ENCODE measurements at places on chromosomes 13 and 19. TPM values are rescaled to one million over a fixed set of nuclear protein-coding genes. Genes with fewer than 3 reads are reported as not detected.

The KASH5 gene
- polyA plus RNA-seq, result not detected

The BABAM1 gene
- polyA plus RNA-seq, result 83.6 TPM

The PRSS57 gene
- not detected for polyA plus RNA-seq

The PTH2 gene
- not detected for polyA plus RNA-seq

The CUL4A gene
- 40.8 TPM for polyA plus RNA-seq

The TMEM255B gene
- polyA plus RNA-seq, result 0.63 TPM

The TEAD2 gene
- 17.7 TPM for polyA plus RNA-seq

The C1QTNF9 gene
- polyA plus RNA-seq, result 0.13 TPM

GRCh38 chr13:74174810-74175209, 40.6 kb upstream of the KLF12 start:
- DNase-seq, result no peak

DNA sequence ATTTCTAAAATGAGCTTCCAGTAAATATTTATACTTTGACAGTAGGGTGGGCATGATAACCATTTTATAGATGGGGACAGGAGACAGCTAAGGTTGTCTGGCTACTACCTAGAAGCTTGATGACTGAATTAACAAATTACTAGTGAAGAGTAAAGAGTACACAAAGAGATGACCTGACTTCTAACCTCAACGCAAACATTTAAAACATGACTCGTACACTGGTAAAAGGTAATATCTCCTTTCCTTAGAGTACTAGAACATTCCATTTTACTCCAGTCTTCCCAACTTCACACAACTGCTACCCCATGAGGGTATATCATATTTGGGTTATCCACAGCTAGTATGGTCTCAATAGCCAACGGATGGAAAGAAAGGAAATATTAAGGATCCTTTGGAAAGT, 258.9 kb downstream of the FOXO1 start:
- DNase-seq, result no peak

DNA sequence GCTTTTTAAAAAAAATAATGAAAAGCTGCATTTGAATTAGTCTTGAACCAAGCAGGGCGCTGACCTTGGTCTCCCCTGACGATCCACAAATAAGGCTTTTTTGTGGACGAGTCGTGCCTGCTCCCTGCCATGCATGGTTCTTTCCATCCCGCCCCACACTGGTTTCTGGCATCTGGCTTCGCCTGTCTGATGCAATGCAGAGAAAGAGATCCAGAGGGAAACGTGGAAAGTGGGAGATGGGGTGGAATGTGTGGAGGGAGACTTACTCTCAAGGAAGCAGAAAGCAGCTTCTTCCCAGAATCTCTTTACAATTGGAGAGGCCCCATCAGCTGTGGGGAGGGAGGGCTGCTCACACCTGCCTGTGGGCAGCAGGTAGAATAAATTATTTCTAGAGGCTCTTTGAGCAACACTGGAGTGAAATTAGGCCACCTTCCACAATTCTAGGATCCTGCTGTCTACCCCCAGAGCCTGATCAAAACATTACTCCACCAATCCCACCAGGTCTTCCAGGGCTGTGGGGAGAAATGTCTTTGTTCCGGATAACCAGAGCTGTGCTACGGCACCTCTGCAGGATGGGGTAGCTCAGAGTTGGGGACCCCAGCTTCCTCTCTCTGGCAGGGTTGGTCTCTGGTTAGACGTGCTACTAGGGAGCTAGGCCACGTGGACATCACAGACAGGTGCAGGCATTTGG, 183.5 kb downstream of the UQCRFS1 start:
- no peak for DNase-seq

DNA sequence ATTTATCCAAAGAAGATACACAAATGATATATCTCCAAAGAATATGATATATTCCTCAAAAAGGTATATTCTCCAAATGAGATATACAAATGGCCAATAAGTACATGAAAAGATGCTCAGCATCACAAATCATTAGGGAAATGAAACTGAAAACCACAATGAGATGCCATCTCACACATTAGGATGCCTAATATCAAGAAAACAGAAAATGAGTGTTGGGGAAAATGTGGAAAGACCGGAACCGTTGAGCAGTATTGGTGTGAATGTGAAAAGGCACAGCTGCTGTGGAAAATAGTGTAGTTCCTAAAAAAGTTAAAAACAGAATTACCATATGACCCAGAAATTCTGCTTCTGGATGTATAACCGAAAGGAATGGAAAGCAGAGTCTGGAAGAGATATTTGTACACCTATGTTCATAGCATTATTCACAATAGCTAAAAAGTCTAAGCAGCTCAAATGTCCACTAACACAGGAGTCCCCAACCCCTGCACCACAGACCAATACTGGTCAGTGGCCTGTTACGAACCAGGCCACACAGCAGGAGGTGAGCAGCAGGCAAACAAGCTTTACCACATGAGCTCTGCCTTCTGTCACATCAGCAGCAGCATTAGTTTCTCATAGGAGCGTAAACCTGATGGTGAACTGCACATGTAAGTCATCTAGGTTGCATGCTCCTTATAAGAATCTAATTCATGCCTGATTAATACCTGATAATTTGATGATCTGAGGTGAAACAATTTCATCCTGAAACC, 291.9 kb downstream of the PCDH20 start:
- DNase-seq, result no peak

- no peak for DNase-seq
These were observed 3.3 kb upstream of the OPA3 start for GRCh38 chr19:45587873-45588272.

GRCh38 chr19:23286477-23286876, 36.3 kb upstream of the ZNF724 start:
- DNase-seq, result no peak

GRCh38 chr19:3626473-3627350, at the start of gene CACTIN:
Gene CACTIN (minus strand): TSS chr19:3626790. CDS start chr19:3626762, 28 bp downstream.
- DNase-seq, result peak; percentile 100

DNA sequence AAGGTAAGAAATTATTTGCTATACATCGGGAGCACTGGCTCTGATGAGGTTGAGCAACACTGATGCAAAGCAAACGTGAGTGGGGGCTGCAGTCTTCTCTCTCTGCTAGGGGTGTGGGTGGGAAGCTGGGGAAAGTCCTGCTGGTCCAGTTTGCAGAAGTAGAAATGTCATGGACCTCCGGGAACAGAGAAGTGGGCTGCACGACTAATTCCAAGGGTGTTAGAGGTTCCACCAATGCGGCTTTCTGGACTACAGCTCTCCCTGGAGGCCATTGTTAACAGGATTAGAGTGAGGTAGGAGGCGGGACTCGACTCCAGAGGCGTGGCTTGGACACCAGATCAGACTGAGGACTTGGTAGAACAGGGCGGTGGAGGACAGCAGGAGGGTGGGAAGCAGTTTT, 5.7 kb upstream of the FBXO27 start:
- DNase-seq, result no peak

- no peak for DNase-seq
These were observed 542.5 kb downstream of the GPC6 start for GRCh38 chr13:93769101-93769500.

DNA sequence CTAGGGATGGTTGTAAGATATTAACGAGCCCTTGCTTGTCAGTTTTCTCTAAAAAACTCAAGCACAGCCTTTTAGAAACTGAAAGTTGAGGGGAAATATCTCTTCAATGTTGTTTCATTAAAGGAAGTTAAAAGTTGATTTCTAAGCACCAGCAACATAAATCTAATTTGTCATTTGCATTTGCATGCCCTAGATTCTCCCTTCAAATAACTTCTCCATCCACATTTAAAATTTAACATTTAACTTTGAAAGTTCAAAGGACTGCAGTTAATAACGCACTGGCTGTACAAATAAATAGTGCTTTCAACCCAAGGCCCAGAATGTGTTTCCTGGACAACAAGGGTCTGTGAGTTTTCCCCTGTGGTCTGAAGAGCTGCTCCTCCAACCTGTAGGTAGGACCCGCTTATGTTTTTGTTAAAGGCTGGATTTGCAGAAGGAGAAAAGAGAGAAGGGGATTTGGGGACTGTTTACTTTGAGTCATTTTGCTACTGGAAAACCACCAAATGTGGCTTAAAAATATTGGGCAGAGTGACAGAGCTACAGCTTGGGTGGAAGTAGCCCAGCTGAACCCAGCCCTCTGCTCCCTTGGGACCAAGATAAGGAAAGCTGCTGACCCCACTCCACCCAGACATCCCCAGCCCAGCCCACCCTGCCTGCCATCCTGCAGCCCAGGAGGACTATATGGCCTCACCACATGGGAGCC, 39.8 kb downstream of the TNFRSF19 start:
- DNase-seq, result no peak

GRCh38 chr13:112205990-112206389, 139.0 kb downstream of the SOX1 start:
- DNase-seq, result no peak

GRCh38 chr13:86569974-86570373, 770.8 kb upstream of the SLITRK6 start:
- DNase-seq, result no peak

DNA sequence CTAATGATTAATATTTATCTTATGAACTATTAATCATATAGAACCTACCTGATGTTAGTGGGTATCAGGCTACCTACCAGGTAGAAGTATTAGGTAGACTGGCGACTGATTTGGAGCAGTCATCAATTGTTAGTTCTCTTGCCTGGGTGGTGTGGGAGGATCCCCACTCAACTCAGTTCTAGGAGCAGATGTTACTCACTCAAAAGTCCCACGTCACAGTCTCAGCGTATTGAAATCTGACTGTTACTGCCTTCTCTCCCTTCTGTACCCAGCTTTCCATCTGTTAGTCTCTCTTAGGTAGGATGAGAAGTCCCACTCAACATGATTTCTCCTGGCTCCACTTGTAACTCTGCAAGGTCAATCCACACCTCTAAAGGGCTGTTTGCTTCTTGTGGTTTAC, 102.7 kb downstream of the OLFM4 start:
- no peak for DNase-seq

DNA sequence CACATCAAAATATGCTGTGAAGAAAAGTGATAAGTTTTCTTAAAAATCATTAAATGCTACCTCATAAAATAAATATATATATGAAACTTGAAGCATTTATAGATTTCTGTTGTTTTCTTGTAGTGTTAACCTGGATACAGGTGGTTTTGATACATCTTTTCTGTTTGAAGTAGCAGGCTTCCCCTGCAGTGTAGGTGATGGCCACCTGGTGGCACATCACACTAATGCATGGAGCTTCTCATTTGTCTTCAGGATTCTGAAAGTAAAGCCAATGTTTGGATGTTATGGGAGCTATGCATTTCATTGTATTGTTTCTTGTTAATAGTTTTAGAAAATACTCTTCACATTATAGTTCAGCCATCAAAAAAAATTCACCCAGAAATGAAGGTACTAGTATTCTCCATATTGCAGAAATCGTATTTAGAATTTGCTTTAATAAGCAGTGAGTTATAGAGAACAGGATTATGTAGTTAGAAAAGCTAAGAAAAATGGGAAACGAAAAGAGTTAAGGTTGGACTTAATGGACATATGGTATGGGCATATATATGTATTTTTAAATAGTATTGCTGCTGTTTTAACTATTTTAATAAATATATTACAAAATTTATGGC, 18.7 kb downstream of the GPR180 start:
- DNase-seq, result no peak

GRCh38 chr13:91111476-91112200, 235.8 kb upstream of the MIR17HG start:
- no peak for DNase-seq

DNA sequence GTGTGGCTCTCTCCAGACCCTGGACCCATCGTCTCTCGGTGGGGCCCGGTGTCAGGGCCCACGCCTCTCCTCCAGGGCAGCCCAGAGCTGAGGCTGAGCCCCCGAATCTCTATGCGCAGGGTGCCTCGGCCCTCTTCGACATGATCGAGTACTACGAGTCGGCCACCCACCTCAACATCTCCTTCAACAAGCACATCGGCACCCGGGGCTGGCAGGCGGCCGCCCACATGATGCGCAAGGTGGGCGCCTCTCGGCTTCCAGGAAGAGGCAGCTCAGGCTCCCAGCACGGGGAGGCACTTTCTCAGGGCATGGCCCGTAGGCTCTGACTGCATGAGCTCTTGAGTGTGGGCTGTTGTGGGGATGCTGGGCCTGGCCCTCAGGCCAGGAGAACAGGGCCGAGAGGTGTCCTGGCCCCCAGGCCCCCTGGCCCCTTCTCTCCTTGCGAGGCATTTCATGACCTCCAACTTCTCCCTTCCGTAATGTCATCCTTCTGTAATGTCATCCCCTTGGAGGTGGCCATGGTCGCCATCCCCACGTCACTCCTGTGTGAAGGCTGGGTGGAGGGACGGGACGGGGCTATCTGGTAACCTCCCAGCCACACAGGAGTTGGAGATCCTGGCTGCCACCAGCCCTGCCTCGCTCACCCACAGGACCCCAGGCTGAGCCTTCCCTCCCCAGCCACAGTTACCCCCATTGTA, 19.4 kb downstream of the NKPD1 start:
- DNase-seq, result no peak

GRCh38 chr13:104984296-104984818, 1551.1 kb downstream of the EFNB2 start:
- DNase-seq, result no peak

- no peak for DNase-seq
These were observed 115.5 kb downstream of the LACC1 start for GRCh38 chr13:43994999-43995859.

GRCh38 chr19:29275266-29275665, 62.3 kb upstream of the UQCRFS1 start:
- DNase-seq, result no peak
